CD8-positive, alpha-beta T cell (primary cell): ENCODE measurements at places on chromosomes 2 and 18.

- DNase-seq = no peak
Measured at GRCh38 chr2:15182275-15182674, 378.9 kb downstream of the NBAS start.

- no peak for DNase-seq
Measured at GRCh38 chr2:54613794-54614257, 109.6 kb upstream of the EML6 start.

DNA sequence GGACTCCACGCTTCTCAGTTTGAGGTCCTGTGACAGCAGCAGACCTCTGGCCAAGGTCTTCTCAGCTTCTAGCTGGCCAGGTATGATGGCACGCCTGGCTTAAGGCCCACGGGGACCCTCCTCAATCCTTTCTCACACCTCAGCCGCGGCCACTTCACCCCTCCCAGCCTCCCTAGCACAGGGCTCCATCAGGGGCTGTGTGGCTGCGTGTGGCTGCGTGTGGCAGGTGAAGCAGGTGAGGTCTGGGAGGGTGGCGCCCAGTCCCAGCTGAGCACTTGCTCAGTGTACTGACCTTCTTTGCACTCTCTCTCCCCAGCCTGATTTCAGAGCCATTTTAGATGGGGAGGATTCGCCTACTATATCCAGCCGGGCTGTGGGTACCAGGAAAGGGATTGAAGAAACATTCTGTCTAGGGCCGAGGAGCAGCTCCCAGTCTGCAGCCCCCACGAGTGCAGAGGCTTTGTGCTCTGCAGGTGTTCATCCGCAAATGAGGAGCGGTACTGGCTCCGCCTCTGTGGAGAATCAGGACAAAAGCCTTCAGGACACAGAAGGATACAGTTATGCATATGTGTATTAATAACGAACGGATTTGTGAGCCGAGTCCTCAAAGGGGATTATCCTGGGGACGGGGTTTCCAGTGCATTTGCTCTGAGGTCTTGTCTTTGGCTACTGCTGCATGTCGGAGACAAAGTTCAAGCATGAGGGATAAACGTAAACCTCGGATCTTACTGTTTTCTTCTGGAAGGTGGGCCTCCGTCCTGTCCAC, 236.9 kb upstream of the RAB6C start:
- no peak for DNase-seq

GRCh38 chr2:27903649-27904404, 13.3 kb downstream of the BABAM2 start:
- no peak for DNase-seq

DNA sequence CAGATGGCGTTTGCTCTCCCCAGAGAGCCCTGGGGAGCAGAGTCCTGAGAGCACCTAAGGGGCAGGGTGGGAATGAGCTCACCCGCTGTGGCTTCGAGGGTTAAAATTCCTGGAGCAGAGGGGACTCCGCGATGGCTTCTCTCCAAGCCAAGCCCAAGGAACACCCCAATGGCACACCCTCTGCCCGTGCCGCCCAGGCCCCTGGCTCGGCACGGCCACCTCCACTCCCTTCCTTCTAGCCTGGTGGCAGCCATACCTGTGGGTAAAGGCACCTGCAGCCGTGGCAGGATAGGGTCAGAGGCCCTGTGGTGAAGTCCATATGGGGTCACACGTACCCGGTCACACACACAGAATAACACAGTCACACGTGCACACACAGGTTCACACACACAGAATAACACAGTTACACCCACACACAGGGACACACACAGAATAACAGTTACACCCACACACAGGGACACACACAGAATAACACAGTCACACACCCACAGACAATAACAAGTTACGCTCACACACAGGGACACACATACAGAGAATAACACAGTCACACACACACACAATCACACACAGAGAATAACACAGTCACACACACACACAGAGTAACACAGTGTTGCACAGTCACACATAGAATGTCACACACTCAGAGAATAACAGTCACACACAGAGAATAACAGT, 50.5 kb downstream of the RAMP1 start:
- DNase-seq = no peak

- DNase-seq = no peak
Measured at GRCh38 chr2:25788457-25788856, 89.8 kb downstream of the ASXL2 start.

- DNase-seq = no peak
Measured at GRCh38 chr2:215745331-215745730, 268.0 kb downstream of the MREG start.

GRCh38 chr18:3594760-3595368, 144.9 kb downstream of the TGIF1 start:
- DNase-seq = peak; percentile 27

- DNase-seq = no peak
Measured at GRCh38 chr18:74556126-74556525, 21.8 kb downstream of the CNDP1 start.

DNA sequence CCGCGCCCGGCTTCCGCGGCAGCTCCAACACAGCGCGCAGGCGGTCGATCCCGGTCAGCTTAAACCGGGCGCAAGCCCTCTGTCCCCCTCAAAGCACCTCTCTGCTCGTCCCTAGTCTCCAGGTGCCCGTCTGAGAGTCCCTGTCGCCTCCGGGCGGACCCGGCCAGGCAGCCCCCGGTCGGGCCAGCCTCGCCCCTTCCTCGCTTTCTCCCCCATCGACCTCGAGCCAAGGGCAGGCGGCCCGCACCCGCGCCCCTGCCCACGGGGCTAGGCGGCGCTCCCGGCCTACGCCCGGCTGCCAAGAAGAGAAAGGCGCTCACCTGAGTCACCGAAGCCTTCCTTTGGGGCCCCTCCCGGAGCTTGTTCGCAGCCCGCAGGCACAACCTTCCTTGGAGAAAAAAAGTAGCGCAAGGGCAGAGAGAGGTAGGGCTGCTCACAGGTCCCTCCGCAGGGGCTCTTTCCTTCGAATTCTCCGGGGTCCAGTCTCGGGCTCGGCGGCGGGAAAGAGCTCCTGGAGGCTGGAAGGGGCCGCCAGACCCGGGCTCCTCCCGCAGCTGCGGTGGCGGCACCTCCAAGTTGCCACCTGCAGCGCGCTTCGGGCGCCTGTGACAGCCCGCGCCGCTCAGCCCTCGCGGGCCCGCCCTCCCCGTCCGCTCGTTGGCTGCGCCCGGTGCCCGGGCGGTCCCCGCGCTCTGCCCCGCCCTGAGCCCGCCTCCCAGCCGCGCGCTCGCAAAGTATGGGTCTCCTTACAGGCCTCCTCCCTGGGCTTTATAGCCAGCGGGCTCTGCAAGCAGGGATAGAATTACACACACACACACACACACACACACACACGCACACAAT, 86.5 kb upstream of the EPB41L3 start:
- no peak for DNase-seq

GRCh38 chr18:49907346-49907929, 94.1 kb upstream of the ACAA2 start:
- DNase-seq = no peak

GRCh38 chr2:201186982-201187381, 4.0 kb downstream of the CASP10 start:
- no peak for DNase-seq

DNA sequence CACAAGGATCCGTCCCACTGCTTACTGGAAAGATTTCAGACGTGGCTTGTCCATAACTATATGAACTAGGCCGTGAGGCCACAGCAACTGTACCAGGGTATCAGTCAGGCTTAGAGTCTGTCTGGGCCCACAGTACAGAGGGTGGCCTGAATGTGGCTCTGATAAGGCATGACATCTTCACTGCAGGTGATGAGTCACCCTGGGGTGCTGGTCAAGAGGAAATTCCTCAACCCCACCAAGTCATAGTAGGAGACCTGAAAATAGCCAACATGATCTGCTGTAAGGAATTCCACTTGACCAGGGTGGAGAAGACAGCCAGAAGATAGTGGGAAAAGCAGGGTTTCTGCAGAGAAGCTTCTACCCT, 107.7 kb downstream of the INHBB start:
- no peak for DNase-seq

DNA sequence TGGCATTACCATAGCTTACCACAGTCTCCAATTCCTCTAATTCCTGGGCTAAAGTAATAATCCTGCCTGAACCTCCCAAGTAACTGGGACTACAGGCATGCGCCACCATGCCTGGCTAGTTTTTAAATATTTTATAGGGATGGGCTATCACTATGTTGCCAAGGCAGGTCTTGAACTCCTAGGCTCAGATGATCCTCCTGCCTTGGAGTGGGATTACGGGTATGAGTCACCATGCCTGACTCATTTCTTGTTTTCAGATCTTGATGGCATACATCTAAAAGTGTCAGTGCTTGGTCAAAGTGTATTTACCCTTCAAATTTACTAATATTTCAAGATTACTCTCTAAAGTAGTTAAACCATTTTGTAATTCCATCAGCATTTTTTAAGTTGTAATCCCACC, 9.4 kb upstream of the SOCS6 start:
- DNase-seq = no peak

DNA sequence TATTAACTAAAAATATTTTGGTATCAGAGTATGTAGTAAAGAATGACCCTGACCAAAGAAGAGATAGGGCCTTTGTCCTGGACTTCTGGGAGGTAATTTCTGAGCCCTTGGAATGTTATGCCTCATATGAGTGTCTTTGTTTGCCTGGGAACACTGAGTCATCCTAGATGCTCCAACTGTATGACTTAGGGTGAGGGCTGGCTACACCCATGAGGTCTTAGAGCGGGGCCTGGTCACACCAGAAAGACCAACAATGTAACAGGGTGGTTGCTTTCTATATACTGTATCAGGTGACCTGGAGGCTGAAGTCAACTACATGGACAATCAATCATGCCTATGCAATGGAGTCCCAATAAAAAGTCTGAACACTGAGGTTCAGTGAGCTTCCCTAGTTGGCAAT, 253.1 kb downstream of the MBD2 start:
- no peak for DNase-seq

DNA sequence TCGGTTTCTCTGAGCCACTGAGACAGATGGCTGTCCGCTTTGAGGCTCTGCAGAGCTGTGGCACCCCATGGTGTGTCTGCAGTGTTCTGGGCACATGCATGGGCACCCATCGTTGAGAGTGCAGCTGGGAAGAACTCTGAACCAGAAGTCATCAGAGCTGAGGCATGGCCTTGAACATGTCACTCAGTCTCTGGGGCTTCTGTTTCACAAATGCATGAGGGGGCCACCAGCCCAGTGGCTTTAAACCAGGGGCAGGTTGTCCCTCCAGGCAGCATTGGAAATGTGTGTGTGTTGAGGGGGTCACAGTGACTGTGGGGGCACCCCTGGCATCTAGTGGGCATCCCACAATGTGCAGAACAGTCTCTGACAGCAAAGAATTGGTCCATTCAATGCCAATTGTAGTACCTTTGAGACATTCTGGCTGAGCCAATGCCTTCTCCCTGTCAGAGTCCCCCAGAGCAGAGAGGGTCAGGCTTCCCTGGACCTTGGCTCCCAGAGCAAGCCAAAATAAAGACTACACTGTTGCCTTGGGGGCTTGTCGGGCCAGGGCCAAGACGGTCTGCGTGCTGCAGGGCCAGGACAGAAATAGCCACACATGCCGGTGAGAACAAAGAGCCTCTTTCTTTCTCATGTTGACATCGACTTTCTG, 9.3 kb upstream of the PSMD1 start:
- no peak for DNase-seq

DNA sequence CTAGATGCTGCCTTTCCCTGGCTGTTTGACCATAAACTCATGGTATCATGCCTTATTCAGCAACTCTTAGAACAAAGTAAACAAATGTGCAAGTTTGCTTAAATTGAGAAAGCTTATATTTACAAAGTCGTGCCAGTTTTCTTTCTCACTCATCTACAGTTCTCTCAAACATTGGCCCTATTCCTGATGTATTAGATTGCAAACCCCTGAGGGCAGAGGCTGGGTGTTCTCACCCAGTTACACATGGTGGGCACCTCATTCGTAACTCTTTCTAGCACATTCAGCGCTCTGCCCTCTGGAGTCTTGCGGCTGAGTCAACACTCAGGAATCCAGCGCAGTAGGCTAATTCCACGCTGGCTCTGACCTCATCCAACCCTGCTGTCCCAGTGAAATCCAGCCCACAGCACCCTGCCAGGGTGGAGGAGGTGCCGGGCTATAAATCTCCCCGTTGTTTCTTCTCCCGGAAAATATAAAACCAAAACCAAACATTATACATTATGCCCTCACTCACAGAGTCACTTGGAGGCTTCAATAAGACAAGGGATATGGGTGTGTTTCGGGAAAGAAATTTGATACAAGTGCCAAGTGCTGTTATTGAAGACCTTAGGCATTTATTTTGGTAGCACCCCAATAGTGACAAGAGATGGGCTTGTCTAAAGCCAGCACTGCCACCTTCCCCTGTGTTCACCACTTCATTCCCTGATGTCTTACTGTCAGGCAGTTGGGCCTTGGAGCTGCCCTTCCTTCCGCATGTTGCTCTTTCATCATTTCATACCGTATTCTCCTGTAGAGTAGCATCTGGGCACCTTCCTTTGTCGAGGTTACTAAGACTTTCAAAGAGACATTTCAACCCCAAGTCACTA, 287.4 kb downstream of the PRKCE start:
- DNase-seq = no peak

DNA sequence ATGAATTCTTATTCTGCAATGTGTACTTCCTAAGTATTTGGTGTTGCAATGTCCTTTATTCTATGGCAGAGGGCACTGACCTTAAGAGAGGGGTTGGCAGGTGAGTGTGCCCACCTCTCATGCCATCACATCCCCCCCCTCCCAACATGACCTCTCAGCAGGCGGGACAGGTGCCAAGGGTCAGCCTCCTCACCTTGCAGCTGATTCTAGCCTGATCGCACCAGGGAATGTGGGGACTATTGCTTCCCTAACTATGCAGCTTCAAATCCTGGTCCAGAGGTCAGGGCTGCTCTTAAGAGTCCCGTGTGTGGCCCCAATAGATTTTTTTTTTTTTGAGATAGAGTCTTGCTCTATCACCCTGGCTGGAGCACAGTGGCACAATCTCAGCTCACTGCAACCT, 9.5 kb downstream of the HJURP start:
- no peak for DNase-seq

DNA sequence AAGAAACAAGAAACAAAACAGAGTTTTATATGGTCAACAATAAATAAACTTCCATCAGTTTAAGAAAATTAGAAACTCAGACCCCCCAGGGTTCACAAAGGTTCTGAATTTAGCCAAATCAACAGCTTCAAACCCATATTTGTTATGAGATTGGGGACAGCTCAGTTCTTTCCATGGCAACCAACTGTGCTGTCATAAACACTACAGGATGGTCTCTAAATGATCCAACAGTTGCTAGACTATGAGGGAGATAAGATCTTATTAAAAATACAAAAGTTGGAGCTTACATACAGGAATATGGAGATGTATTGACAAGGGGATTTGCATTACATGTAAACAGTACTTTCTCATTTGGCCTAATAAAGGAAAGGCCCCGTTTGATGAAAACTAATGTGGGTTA, 154.6 kb upstream of the CTAGE1 start:
- DNase-seq = no peak

DNA sequence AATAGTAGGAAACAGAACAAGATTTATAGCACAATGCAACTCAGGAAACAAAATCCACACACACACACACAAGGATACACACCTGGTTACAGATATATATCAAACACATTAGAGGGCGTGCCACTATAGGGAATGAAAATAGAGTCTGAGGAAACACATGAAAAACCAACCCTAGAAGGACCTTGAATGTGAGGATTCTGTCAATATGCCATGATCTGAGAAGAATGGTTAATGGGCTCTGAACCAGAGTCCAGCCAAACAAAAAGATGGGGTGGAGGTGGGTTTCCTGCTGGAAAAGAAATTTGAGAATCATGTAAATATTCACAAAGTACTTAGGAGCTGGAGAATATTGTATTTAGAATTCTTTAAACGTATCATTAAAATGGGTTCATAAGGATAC, 7.8 kb upstream of the TMEM37 start:
- no peak for DNase-seq
